Activated T-helper 1 cell treated with anti-CD3 and anti-CD28 coated beads, Interleukin-2, amount 50 U/mL, for 16 hours (primary cell): ENCODE measurements at places on chromosomes 5 and 9.

DNA sequence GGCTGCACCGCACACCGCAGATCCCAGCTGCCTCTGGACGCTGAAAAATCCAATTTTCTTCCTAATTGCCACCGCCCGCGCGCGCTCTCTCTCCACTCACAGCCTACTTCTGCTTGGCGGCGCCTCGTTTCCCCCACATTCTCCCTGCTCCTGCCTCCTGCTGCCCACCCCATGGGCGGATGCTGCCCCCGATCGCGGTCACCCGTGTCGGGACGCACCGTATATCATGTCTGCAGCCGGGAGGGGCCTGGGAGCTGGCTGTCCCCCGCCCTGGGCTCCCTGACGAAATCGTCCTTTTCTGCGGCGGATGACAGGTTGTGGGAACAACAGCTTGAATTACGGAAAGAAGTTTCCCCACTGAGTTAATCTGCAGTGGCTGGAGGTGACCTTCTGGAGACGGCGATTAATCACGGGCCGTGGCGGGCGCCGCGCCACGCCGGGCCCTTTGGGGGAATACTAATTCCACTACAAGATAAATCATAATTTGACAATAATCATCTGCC lies 36.3 kb upstream of the PSD2 start:
- no peak for DNase-seq

DNA sequence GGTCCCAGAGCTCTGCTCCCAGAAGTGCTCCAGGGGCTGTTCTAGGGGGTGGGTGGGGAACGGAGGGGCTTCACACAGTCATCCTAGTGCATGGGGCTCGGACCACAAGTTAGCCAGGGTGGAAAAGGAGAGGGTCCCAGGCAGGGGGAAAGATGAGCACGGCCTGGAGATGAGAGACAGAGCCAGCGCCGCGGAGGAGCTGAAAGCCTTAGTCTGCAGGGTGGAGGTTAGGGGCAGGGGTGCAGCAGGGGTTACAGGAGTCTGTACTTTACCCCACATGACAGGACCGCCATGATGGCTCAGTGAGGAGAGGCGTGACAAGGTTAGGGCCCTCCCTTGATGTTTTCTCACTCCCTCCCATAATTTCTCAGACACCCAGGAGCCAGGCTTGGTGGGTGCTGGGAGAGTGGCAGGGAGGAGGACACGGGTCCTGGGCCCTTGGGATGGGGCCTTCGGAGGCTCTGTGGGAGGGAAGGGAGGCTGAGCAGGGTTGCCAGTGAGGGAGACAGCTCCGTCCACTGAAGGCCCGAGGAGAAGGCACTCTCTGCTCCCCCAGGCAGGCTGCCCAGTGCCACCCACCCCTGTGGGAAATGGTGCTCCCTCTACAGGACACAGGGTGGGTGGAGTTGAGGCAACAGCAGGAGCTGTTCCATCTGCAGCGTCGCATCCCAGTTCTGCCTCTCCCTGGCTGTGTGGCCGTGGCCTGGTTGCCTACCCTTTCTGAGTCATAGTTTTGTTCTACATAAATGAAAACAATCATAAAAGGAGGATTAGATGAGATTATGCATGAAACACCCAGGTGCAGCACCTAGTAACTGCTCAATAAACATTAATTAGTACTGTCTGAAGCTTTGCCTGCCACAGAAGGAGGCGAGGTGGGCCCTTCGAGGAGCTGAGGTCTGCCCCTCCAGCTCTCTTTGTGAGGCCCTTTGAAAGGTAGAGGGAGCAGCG lies 66.2 kb downstream of the NDST1 start:
- DNase-seq: no peak

- DNase-seq: no peak
These were observed 28.0 kb downstream of the PIP5K1B start for GRCh38 chr9:68733021-68733405.

GRCh38 chr9:94677929-94678328 lies 38.6 kb upstream of the FBP1 start:
- no peak for DNase-seq

DNA sequence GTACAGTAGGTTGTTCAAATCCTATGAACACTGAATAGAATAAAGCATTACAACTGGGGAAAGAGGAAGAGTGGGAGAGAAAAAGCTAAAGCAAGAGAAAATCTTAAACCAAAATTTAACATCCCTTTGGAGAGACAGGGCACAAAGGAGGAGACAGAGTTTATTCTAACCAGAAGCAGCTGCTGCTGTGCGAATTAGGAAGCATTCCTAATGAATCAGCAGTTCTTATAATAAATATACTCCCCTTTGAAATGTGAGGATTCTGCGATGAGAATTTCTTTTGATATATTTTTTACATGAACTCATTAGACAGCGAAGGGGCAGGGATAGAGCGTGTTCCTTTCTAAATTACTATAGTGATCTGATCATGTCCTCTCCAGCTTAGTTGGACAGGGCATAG lies 233.4 kb downstream of the DENND1A start:
- no peak for DNase-seq

DNA sequence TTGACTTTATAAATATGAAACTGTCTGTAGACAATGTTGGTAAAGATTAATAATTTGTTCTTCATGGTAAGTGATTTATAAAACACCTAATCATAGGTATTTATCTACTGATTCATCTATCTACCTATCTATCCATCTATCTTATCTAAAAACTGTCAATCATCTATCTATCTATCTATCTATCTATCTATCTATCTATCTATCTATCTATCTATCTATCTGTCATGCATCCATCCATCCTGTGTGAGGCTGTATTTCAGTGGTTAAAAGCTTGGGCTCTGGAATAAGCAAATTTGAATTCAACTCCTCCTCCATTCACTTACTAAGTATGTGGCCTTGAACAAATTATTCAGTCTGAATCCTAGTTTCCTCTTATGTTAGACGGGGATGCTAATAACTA lies 161.9 kb upstream of the GNA14 start:
- no peak for DNase-seq

DNA sequence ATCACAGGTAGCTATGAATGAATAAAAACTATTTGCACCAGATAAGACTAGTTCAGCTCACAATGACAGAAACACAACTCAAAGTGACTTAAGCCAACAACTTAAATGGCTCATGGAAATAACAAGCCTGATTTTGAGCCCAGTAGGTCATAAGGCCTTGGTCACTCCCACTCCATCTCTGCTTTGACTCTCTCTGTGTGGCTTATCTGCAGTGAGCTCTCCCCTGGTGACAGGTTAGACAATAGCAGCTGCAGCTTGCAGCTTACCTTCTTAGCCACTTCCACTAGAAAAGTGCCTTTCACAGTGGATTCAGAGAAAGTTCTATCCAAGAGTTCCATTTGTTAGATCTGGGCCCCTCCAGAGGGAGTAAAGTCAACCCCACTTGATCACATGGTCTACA lies 315.7 kb downstream of the RAB3C start:
- DNase-seq: no peak

DNA sequence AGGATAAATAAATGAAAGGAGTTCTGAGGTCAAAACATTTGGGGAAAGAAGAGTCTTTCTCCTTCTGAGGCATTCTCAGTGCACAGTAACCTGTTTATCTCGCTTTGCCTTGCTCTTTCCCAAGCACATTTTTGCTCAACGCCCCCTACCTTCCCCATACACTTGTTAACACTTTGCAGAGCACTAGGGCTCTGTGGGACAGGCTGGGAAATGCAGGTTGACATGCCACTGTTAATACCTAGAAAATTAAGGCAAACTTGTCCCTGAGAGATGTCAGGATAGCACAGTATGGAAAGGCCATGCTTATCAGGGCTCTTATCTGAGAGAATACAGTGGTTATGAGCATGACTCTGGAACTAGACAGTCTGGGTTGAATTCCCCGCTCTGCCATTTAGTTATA lies 152.0 kb downstream of the DOCK8 start:
- no peak for DNase-seq

DNA sequence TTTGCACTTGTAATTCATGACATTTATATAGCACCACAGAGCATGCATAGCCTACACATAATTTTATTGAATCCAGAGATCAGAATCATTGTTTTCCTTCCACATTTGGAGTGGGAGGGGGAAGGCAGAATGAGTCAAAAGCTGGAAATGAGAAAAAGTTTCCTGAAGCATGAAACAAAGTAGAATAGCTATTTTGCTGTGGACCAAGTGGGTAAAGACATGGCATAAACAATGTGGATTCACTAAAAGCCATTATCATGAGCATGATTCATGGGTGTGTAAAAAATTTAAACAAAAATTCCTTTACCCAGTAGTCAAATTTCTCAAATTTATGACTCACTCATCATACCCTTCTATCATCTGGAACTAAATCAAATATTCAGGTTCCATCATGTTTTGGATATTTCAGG lies 97.9 kb downstream of the YIPF5 start:
- DNase-seq: no peak

DNA sequence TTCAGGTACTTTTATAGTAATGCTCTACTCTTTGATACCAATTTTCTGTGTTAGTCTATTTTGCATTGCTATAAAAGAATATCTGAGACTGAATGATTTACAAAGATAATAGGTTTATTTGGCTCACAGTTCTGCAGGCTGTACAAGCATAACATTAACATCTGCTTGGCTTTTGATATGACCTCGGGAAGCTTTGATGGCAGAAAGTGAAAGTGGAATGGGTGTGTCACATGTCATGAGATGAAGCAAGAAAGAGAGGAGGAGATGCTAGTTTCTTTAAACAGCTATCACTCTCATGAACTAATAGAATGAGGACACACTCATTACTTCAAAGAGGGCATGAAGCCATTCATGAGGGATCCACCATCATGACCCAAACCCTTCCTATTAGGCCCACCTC lies 270.9 kb upstream of the IL12B start:
- no peak for DNase-seq

- no peak for DNase-seq
These were observed at the start of gene CDH18 for GRCh38 chr5:19987612-19988361. TSS of gene CDH18 (minus strand) at chr5:19988200. CDS start at chr5:19838986, 149,214 bp downstream.

- peak; percentile 33 for DNase-seq
These were observed 17.8 kb downstream of the ITK start for GRCh38 chr5:157198277-157198986.

GRCh38 chr9:126761274-126761673 lies 43.6 kb upstream of the ZBTB43 start:
- no peak for DNase-seq

- DNase-seq: no peak
These were observed 31.0 kb downstream of the CAMK4 start for GRCh38 chr5:111255169-111255568.

DNA sequence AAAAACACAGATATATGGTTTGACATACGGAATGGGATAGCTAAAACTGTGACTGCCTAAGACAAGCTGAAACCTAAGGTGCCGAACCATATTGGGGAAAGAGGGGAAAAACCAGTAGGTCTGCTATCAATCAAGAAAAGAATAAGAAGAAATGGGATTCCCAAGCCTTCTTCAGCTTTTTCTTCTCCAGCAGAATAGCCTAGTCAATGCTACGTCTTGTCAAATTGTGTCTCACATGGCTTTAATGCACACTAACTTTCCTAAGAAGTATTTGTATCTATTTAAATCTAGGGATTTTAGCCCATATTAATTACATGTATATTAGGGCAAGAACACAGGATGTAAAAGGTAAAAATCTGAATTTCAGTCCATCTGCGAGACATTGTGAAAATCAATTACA lies 797 bp upstream of the FBXO38 start:
- no peak for DNase-seq
